ENCODE measurements at places on chromosomes 11 and 22.

GRCh38 chr22:29344137-29344536, 28.6 kb upstream of the RASL10A start:
- DNase-seq, result peak; percentile 98

- peak; percentile 86 for DNase-seq
These were observed 165.0 kb upstream of the MTMR2 start for GRCh38 chr11:96088914-96089313.

GRCh38 chr11:95895815-95896214, 28.1 kb downstream of the MTMR2 start:
- DNase-seq, result no peak

DNA sequence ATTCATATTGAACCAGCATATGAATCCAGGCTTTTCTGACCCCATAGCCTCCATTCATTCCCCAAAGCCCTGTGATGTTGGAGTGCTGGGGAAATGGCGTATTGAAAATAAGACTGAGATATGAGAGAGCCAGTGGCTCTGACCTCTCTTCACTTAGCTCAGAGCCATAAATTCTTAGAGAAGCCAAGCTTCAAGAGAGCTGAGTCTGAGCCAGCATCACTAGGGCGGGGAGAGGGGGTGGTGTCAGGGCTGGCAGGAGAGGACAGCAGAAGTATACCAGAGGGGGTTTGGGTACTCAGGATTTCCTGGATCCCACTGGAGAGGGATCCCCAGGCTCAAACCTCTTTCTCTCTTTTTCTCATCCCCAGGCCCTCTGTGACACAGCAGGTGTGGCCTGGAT, 16.7 kb upstream of the MOGAT2 start:
- DNase-seq, result no peak

- no peak for DNase-seq
These were observed 447.4 kb downstream of the BRD1 start for GRCh38 chr22:49380095-49380827.

- no peak for DNase-seq
These were observed 345.5 kb upstream of the CTSC start for GRCh38 chr11:88683024-88683423.

DNA sequence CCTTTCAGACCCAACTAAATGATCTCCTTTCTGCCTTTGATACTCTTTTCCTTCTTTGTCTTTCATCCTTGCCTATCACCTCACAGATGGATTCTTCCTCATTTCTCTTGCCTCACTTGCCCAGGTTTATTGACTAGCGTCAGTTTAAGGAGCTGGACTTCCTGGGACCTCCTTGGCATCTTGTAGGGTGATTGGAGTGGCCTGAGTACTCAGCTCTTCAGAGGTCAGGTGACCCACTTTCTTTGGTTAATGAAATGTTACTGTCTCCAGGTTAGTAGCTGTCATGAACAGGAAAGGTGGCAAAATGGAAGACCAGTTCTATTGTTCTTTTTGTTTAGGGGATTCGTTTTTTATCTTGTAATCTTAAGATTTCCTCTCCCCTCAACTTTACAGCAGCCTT, 4.6 kb upstream of the BACE1-AS start:
- no peak for DNase-seq

DNA sequence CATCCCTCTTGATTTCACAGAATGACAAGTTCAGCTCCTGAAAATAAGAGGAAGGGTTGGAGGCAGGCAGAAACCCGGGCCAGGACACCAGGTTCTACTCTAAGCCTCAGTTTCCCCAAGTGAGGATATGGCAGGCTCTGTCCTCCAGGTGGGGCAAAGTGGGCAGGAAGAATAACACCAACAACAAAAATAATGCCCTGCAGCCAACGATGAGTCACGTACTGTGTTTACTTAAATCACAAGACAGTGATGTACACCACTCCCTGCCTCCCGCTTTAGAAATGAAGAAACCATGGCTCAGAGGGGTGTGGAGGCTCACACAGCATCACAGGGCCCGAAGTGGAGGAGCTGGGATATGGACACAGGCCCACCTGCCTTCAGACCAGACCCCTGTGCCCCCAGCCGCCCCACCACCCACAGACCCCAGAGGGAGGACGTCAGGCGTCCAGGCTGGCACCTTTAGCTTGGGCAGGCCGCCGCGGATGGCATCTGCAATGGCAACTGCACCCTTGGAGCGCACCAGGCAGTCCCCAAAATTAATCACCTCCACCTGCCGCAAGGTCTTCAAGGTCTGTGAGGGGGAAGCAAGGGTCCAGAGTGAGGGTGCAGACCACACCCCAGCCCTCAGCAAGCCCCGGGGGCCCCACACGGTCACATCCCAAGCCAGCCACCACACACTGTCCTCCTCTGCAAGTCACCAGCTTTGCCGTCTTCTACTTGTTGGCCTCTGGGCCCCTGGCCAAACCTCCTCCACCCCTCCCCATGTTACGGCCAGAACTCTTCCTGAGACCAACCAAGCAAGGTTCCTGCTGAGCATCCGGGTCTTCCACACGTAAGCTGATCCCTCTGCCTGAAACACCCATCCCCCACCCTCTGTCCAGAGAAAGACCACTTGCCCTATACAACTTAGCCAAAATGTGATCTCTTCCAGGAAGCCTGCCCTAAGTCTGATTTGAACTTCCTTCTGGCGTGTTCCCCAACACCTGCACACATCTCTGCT, 15.8 kb upstream of the CHADL start:
- peak; percentile 70 for DNase-seq

DNA sequence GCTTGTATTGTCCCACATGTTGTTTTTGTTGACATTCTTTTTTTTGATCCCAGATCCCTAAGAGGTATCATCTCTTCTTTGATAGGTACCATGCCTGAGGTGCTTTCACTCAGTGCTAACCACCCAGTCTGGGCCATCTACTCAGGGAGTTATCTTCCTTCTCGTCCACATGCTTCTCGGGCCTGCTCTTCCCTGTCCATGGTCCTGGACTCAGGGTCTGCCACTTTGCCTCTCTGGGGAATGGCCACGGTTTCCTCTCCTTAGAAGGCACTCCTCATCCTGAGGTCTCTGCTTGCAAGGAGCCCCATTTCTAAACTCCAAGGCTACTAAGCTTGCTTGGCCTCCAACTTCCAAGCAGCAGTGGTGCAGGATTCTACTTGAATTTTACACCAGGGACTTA, 227.0 kb upstream of the NCAM1 start:
- peak; percentile 52 for DNase-seq

DNA sequence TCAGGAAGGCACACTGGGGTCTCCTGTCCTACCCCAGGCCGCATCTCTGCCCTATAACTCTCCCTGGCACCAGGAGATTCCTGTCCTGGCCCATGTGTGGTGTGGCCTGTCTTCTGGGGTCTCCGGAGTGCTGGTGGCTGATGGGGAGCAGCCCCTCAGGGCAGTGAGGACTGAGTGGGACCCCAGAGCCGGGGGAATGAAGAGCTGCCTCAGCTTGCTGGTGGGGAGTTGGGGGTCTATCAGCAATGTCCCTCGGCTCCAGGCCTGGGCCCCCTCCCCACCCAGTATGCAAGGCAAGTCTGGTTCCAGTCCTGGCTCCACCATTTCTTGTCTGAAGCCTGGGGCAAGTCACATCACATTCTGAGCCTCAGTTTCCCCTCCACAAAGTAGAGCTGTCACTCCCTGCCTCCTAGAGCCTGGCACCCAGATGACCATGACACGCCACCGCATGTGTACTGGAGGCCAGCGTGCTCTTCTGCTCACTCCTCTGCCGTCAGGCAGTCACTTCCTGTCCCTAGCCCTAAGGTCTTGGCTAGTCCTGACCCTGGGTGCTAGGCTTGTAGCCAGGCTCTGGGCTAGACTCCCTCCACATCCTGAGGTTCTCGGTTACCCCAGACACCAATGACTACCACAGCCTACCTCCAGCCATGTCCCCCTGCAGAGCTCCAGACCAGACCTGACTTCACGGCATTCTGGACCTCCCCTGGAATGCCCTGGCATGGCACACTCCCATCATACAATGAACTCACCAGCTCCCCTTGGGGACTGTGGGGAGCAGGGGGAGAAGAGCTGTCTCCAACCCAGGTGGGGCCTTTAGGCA, 12.8 kb downstream of the ARAP1 start:
- no peak for DNase-seq

GRCh38 chr11:125364121-125364826, 131.8 kb downstream of the FEZ1 start:
- DNase-seq, result peak; percentile 89

DNA sequence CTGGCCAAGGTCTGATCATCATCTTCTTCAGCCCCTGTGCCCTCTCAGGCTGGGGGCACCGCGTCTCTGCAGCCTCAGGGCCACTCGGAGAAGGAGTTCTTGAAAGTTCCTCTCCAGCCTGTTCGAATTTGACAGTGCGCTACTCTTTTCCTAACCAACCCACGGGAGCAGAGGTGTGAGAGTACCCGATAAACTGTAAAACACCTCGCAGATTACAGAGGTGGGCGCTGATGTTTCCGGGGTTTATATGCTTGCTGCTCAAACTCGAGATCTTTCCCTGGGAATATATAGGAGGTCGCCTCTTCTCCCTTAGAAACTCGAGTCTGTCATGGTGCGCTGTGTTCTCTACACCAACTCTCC, 515 bp downstream of the CTR9 start:
- DNase-seq, result peak; percentile 19

GRCh38 chr22:23534851-23535717, 45.0 kb downstream of the IGLL1 start:
- DNase-seq, result no peak

DNA sequence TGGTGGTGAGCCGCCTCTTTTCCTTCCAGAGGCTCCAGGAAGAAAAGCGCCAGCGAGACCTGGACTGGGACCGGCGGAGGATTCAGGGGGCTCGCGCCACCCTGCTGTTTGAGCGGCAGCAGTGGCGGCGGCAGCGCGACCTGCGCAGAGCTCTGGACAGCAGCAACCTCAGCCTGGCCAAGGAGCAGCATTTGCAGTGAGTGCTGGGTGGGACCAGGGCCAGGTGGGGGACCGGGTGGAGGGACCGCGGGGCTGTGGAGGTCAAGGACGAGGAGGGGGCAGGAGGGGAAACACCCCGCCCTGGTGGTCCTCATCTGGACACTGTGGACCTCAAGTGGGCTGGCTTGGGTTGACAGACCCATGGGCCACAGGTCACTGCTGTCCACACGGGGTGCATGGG, 17.4 kb downstream of the RIBC2 start:
- DNase-seq, result no peak

DNA sequence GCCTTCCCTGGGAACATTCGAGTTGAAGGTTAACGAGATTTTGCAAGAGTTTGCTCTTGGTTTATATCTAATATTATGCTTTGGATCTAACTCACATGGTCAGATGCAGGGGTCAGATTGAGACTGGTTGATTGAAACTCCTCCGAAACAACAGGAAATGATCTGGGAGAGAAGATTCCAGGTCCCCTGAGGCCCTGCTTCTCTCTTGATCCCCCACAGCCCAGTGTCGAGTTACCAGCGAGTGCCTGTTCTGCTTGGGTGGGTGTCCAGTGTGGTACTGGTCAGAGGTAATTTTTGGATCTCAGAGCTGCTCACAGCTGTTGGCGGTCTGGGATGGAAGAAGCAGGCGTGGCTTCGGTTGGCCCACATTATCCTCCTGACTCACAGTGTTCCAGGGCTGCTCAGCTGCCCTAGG, 9.2 kb downstream of the FBLN1 start:
- peak; percentile 94 for DNase-seq

GRCh38 chr11:86456075-86456939, 81.6 kb downstream of the CCDC81 start:
- peak; percentile 83 for DNase-seq

DNA sequence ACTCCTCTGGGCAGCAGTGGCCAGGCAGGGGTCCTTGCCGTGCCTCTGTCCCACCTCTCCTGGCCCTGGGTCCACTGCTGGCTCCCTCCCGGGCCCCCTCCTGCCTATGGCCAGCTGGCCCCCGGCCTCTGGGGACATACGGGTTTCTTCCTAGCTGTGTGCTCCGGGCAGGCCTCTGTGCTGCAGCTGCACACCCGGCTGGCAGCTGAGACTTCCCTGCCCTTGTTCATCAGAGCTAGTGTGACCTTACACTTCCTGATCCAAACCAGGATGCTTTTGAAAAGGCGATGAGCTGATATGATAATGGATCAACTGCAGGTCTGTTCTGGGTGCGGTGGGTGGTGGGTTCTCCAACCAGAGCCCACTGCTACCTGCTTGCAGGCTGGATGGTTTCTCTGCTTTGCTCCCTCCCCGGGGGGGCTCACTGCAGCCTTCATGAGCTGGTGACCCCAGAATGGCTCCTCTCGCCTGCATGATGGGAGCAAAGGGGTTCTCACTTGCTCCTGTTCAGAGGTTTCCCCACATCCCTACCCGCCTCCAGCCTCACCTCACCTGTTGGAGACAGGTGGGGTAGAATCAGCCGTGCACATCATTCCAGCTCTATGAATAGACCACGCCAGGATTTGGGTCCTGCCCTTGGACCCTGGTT, 13.3 kb downstream of the B3GAT1 start:
- DNase-seq, result no peak

GRCh38 chr22:28674121-28674563, 5.5 kb downstream of the TTC28 start:
- DNase-seq, result peak; percentile 74

- DNase-seq, result peak; percentile 25
These were observed 29.8 kb downstream of the SCUBE1 start for GRCh38 chr22:43313244-43313889.

GRCh38 chr11:68649851-68650555, 34.3 kb upstream of the GAL start:
- no peak for DNase-seq

Measured in EH (cell line).